Ascending aorta (tissue), 2 donors: ENCODE measurements at places on chromosomes 16 and 17. TPM values are rescaled to one million over a fixed set of nuclear protein-coding genes. Genes with fewer than 3 reads are reported as not detected.

Gene WIPI1
- 18.0 TPM for total RNA-seq

Gene ATP1B2
- 0.11 TPM for total RNA-seq

Gene CETP
- total RNA-seq, result not detected

Gene KCNH4
- not detected for total RNA-seq

Gene EVPLL
- total RNA-seq, result not detected

Gene TSNAXIP1
- 5.4 TPM for total RNA-seq

DNA sequence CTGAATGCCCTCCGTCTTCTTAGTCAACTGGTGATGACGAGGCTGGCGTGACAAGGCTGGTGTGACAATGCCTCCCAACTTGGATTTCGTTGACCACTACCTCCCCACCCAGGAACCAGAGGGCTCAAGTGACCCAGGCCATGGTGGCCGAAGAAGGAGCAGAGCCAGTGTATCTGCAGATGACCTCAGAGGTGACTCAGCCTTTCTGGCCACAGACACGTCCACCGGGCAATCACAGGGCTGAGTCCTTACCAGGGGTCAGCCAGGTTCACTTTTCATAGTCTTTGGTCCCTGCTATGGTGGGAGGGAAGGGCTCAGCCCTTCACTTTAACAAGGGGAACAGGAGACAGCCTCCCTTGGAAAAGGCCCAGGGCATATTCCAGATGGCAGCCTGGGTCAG is 116.3 kb downstream of the MAF start:
- no peak for DNase-seq
- no peaks in the 10 kb centered on the region for H3K4me1 ChIP-seq
- no peaks in the 10 kb centered on the region for H3K27me3 ChIP-seq
- H3K36me3 ChIP-seq, result no peaks in the 10 kb centered on the region
- H3K27ac ChIP-seq, result no peak overlapping the region
- no peak overlapping the region for H3K4me3 ChIP-seq

GRCh38 chr16:11742093-11742535 is 543 bp downstream of the TXNDC11 start:
- peak; percentile 72 for DNase-seq
- peak overlapping the region; percentile 98 for H3K27ac ChIP-seq
- no peaks in the 10 kb centered on the region for H3K36me3 ChIP-seq
- peak overlapping the region; percentile 74 for H3K4me3 ChIP-seq

DNA sequence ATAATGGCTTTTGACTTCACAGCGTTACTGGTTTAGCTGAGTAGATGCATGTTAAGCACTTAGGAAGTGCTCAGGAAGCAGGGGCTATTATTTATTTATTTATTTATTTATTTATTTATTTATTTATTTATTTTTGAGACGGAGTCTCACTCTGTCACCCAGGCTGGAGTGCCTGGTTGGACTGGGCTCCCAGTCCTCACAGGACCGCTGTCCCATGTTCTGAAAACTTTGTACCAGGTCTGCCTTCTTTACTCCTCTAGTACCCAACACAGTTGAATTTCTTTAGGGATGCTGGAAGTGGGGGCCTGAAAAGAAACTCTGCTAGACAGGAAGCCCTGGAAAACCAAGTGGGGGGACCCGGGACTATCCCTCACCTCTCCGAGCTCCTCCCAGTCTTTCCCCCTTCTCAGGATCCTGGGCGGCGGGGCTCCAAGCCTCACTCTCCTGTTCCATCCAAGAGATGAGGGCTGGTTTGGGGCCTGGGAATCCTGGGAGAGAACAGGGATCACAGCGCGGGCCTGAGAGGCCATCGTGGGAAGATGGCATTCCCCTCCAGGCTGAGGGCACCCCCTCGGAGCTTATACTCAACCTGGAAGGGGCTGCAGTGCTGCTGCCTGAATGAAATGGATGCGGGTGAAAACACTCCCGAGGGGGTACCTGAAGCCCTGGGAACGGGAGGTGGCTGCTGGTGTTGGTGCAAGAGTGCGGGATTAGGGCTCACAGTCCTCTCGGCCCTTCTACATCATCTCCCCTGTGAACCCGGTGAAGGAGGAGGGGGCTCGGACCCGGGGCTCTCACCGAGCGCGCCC is 674 bp downstream of the ZNF688 start:
- H3K4me3 ChIP-seq, result peak overlapping the region; percentile 92
- DNase-seq, result no peak
- no peaks in the 10 kb centered on the region for H3K27me3 ChIP-seq
- H3K4me1 ChIP-seq, result peaks cover 13% of the 10 kb centered on the region
- peaks cover 3% of the 10 kb centered on the region for H3K36me3 ChIP-seq

DNA sequence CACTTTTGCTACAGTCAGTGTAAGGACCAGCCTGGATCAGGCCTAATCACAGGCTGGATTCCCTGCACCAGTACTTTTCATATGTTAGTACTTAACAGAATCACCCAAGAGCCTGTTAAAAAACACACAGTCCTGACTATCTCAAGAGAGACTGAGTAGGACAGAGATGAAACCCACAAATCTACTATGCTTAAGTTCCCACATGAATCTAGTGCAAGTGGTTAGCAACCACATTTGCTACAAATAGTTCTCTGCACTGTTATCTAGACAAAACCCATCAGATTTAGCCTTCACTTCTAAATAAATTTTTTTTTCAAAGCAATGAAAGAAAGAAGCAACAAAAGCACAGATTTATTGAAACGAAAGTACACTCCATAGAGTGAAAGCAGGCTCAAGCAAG is 38.9 kb downstream of the SSH2 start:
- H3K4me1 ChIP-seq, result no peaks in the 10 kb centered on the region
- no peaks in the 10 kb centered on the region for H3K27me3 ChIP-seq
- no peak for DNase-seq
- H3K27ac ChIP-seq, result no peak overlapping the region
- H3K4me3 ChIP-seq, result no peak overlapping the region

- no peak overlapping the region for H3K4me3 ChIP-seq
- no peaks in the 10 kb centered on the region for H3K27me3 ChIP-seq
- peaks cover 67% of the 10 kb centered on the region for H3K36me3 ChIP-seq
- no peak overlapping the region for H3K27ac ChIP-seq
- no peak for DNase-seq
- no peaks in the 10 kb centered on the region for H3K4me1 ChIP-seq
These were observed 57.5 kb downstream of the RNF213 start for GRCh38 chr17:80318166-80318565.

DNA sequence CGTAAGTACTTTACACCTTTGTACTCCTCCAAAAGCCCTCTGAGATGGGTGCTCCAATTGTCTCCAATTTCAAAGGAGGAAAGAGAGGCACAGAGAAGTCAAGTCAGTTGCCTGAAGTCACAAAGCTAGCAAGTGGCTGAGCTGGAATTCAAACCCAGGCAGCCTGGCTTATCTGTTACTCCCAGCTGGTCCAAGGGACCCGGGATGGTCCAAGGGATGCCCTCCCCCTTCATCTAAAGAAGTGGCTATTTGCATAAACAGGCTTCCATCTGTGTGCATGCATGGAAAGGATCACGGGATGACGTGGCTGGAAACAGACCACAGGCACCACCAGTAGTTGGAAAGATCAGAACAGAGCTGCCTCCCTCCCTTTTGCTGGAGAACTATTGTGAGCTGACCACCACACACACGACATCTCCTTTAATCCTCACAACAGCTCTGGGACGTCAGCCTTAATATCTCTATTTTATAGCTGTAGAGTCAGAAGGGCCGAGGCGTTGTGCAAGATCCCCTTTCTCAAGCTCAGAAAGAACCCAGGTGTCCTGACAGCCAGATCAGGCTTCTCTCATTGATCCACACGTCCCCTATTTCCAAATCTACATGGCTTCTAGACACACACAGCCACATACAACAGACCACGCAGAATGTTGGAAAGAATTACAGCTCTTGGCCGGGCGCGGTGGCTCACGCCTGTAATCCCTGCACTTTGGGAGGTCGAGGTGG is 10.9 kb upstream of the COL1A1 start:
- no peak overlapping the region for H3K4me3 ChIP-seq
- H3K27ac ChIP-seq, result peak overlapping the region; percentile 95

DNA sequence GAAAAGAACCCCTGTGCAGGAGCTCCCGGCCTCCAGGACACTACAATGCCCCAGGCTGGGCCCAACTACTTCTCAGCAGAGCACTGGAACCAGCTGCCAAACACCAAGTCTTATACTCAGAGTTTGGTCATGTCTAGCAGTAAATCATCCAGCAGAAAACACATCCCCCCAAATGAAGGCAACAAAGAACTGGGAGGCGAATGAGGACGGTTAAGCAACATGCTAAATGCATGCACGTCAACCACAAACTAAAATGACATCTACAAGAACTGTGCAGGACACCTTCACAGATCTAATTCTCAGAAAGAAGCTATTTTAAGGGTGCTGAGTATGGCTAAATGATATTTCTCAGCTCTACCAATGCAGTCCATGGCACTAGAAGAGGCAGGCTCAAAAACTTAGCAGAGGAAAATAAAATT is 7.6 kb upstream of the IRX5 start:
- H3K27me3 ChIP-seq, result no peaks in the 10 kb centered on the region
- H3K27ac ChIP-seq, result no peak overlapping the region
- no peaks in the 10 kb centered on the region for H3K36me3 ChIP-seq
- H3K4me1 ChIP-seq, result no peaks in the 10 kb centered on the region

GRCh38 chr16:81293909-81294802 is 20.6 kb upstream of the GAN start:
- no peaks in the 10 kb centered on the region for H3K4me1 ChIP-seq
- no peaks in the 10 kb centered on the region for H3K27me3 ChIP-seq
- no peak for DNase-seq
- H3K27ac ChIP-seq, result no peak overlapping the region
- H3K4me3 ChIP-seq, result no peak overlapping the region

GRCh38 chr16:55656691-55657092 is 904 bp downstream of the SLC6A2 start:
- no peaks in the 10 kb centered on the region for H3K4me1 ChIP-seq
- DNase-seq, result peak; percentile 57
- H3K36me3 ChIP-seq, result no peaks in the 10 kb centered on the region
- H3K27me3 ChIP-seq, result no peaks in the 10 kb centered on the region

DNA sequence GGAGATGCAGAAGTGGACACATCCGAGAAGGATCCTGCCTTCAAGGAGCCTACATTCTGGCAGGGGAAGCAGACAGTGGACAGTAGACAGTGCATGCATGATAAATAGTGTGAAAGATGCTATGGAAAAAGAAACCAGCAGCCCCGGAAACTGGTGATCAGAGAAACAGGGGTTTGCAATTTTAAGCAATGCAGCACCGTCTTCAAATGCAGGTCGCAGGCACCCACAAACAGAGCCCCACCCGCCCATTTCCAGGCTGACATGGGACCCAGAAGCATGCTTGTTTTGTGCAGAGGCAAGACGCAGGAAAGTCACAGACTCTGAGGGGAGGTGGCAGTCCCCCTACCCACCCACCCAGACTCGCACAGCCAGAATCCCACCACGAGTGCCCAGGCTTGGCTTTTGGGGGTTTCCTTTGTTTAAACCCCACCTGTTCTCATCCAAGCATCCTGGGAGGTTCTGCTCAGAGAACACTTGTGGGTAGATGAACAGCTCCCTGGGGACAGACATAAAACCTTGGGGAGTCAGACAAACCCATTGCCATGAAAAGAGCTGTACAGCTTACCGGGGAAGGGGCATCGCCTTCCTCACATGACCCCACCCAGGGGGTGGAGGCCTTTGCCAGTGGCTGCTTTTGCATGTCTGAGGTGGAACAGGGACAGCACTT is 114.3 kb downstream of the MGAT5B start:
- H3K4me1 ChIP-seq, result no peaks in the 10 kb centered on the region
- no peak overlapping the region for H3K4me3 ChIP-seq
- H3K27ac ChIP-seq, result no peak overlapping the region
- no peaks in the 10 kb centered on the region for H3K27me3 ChIP-seq

- DNase-seq, result no peak
- no peak overlapping the region for H3K27ac ChIP-seq
- H3K36me3 ChIP-seq, result no peaks in the 10 kb centered on the region
- H3K4me3 ChIP-seq, result peak overlapping the region; percentile 9
- no peaks in the 10 kb centered on the region for H3K27me3 ChIP-seq
These were observed 8.6 kb downstream of the CYB561 start for GRCh38 chr17:63437287-63438091.

DNA sequence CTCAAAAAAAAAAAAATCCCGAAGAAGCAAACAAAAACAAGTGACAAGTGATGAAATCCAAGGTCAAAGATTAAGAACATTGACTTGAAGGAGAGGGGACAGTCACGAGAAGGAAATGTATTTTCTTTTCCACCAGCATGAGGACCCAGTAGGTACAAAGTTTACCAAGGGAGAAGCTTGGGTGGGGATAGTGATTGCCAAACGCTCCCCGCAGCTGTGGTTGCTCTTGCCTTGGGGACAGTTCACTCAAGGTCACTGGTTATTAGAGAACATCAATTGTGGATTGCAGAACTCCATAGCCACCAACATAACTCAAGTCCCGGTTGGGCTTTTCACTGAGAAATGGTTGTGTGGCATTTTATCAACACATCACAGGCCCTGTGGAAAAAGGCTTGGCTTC is 27.0 kb downstream of the RSL1D1 start:
- DNase-seq, result peak; percentile 71
- no peaks in the 10 kb centered on the region for H3K27me3 ChIP-seq
- no peak overlapping the region for H3K4me3 ChIP-seq
- H3K36me3 ChIP-seq, result no peaks in the 10 kb centered on the region
- H3K4me1 ChIP-seq, result no peaks in the 10 kb centered on the region

DNA sequence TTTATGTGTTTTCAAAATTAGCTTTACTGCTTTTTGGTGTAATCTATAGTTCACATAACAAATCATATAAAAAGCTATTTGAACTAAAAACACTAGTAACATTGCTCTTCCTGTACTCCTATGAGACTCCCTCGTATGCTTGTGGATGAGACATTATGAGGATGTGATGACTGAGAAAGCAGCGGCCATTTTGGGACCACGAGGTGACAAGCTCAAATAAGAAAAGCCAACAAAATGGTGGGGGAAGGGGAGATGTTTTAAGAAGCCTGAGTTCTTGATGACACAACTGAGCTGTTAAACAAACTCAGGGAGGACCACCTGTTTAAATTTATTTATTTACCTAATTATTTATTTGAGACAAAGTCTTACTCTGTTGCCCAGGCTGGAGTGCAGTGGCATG is 4.5 kb downstream of the CCL18 start:
- no peak for DNase-seq
- H3K27ac ChIP-seq, result no peak overlapping the region
- H3K4me1 ChIP-seq, result no peaks in the 10 kb centered on the region
- H3K4me3 ChIP-seq, result no peak overlapping the region
- no peaks in the 10 kb centered on the region for H3K36me3 ChIP-seq

- no peak overlapping the region for H3K4me3 ChIP-seq
- H3K36me3 ChIP-seq, result no peaks in the 10 kb centered on the region
- H3K27me3 ChIP-seq, result no peaks in the 10 kb centered on the region
- H3K27ac ChIP-seq, result no peak overlapping the region
- no peak for DNase-seq
- no peaks in the 10 kb centered on the region for H3K4me1 ChIP-seq
These were observed 6.8 kb downstream of the CACNG1 start for GRCh38 chr17:67051155-67051538.

- H3K36me3 ChIP-seq, result no peaks in the 10 kb centered on the region
- DNase-seq, result no peak
- H3K4me1 ChIP-seq, result no peaks in the 10 kb centered on the region
- peaks cover 8% of the 10 kb centered on the region for H3K27me3 ChIP-seq
- H3K4me3 ChIP-seq, result peak overlapping the region; percentile 36
These were observed 92.6 kb downstream of the DNAH17 start for GRCh38 chr17:78484271-78485246.

DNA sequence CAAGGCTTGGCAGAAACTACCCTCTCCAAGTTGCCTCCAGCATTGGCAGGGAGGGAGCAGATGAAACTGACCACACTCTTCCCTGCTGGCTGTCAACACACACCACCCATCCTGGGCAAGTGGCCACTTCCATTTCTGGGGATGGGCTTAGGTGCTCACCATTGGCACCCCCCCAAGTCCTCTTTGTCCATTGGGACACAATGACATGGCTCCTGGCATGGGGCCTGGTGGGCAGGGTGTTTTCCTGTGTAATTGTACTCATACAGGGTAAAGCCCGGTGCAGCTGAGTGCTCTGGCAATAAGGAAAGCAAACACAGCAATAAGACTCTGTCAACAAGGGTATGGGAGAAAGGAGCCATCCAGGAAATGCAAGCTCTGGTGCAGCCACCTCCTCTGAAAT is 22.6 kb downstream of the SCNN1B start:
- no peak overlapping the region for H3K27ac ChIP-seq
- DNase-seq, result no peak
- no peaks in the 10 kb centered on the region for H3K27me3 ChIP-seq
- no peaks in the 10 kb centered on the region for H3K4me1 ChIP-seq
